ENCODE measurements at places on chromosomes 6 and 20.

- no peak for DNase-seq
- no peak overlapping the region for H3K27ac ChIP-seq
- no peaks in the 10 kb centered on the region for H3K27me3 ChIP-seq
- no peaks in the 10 kb centered on the region for H3K36me3 ChIP-seq
- no peaks in the 10 kb centered on the region for H3K4me1 ChIP-seq
- H3K4me3 ChIP-seq, result no peak overlapping the region
Measured at GRCh38 chr20:54661880-54662465, 186.6 kb downstream of the DOK5 start.

- H3K36me3 ChIP-seq, result no peaks in the 10 kb centered on the region
- peak overlapping the region; percentile 33 for H3K27ac ChIP-seq
- no peak for DNase-seq
- no peaks in the 10 kb centered on the region for H3K27me3 ChIP-seq
Measured at GRCh38 chr20:58405504-58406291, 16.7 kb downstream of the VAPB start.

DNA sequence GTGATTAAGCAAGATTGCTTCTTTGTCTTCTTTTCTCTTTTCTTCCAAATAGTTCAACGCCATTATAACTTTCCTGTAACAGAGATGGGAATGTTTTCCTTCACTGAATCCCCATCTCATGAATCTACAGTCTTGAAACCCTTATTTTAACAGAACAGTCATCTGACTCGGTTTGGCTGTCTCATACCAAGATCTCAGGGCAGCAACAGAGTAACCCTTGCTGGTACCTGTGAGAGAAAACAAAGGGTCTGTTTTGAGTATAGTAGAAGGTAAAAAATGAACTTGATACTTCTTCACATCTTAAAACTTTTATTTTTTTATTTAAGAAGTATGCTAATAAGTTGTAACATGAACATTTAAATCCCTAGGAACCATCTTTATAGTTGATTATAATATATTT, 19.6 kb upstream of the DSE start:
- no peaks in the 10 kb centered on the region for H3K27me3 ChIP-seq
- H3K36me3 ChIP-seq, result no peaks in the 10 kb centered on the region
- H3K27ac ChIP-seq, result no peak overlapping the region
- H3K4me3 ChIP-seq, result no peak overlapping the region
- no peak for DNase-seq

DNA sequence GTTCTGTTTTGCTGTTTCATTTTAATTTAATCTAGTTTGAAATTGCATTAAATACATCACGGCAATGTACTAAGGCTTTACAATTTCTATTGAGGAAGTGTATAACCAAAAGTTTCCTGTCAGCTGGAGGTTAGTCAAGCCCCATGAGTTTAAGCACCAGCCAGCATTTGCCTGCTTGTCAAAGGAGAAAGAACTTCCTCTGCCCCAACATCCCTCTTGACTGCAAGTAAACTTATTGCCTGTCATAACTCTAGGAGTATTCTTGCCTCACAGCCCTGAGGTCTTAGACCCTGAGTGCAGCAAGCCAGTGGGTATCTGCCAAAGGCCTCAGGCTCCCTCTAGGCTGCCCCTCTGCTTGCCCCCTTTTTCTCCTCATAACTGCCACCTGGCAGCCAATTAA, 106.7 kb upstream of the INSM1 start:
- no peak overlapping the region for H3K4me3 ChIP-seq
- no peak for DNase-seq
- H3K4me1 ChIP-seq, result no peaks in the 10 kb centered on the region
- no peaks in the 10 kb centered on the region for H3K36me3 ChIP-seq

GRCh38 chr20:19314621-19315020, 102.2 kb downstream of the SLC24A3 start:
- no peak overlapping the region for H3K27ac ChIP-seq
- H3K36me3 ChIP-seq, result no peaks in the 10 kb centered on the region
- H3K4me1 ChIP-seq, result no peaks in the 10 kb centered on the region
- DNase-seq, result no peak
- no peaks in the 10 kb centered on the region for H3K27me3 ChIP-seq

DNA sequence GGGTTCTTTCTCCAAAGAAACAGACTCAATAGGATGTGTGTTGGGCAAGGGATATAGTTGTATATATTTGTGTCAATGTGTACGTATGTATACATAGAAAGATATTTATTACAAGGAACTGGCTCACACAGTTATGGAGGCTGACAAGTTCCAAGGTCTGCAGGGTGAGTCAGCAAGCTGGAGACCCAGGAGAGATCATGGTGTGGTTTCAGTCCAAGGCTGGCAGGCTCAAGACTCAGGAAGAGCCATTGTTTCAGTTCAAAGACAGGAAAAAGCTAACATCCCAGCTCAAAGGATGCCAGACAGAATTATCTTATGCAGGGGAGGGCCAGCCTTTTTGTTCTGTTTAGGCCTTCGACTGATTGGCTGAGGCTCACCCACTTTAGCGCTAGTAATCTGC, 89.9 kb upstream of the RALGAPA2 start:
- no peak overlapping the region for H3K4me3 ChIP-seq
- no peak overlapping the region for H3K27ac ChIP-seq
- no peaks in the 10 kb centered on the region for H3K36me3 ChIP-seq
- no peaks in the 10 kb centered on the region for H3K4me1 ChIP-seq
- H3K27me3 ChIP-seq, result no peaks in the 10 kb centered on the region

DNA sequence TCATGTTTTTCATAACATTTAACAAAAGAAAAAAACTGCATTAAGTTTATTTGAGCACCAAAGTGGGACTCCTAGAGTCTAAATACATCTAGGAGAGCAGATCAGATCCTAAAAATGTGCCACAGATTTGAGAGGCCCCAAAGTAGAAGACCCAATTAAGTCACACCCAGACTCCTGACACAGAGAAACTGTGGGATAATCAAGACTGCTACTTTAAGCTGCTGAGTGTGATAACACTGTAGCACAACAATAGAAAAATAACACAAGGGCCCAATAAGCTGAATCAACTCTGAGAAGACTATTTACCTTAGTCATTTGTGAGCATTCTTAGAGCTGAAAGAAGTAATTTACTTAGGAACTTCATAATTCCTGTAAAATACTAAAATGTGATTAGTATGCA, 26.0 kb downstream of the TRDN start:
- no peaks in the 10 kb centered on the region for H3K27me3 ChIP-seq
- no peaks in the 10 kb centered on the region for H3K36me3 ChIP-seq
- no peak for DNase-seq
- H3K27ac ChIP-seq, result no peak overlapping the region
- no peak overlapping the region for H3K4me3 ChIP-seq

DNA sequence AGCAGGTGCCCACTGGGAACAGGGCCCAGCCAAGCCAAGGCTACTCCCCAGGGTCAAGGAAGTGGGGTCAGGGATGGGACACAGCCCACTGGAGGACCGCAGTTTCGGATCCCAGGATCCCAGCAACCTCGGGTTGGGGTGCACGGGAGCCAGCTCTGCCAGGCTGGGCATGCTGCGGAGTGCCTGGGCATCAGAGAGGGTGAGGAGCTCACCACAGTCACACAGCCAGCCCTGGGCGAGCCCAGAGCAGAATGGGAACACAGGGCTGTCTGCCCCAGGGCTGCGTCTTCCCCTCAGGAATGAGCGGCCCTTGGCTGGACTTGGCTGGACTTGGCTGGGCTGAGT, 74.3 kb upstream of the SLCO4A1 start:
- no peaks in the 10 kb centered on the region for H3K27me3 ChIP-seq
- H3K36me3 ChIP-seq, result no peaks in the 10 kb centered on the region
- no peak for DNase-seq
- no peaks in the 10 kb centered on the region for H3K4me1 ChIP-seq
- H3K4me3 ChIP-seq, result no peak overlapping the region
- no peak overlapping the region for H3K27ac ChIP-seq

DNA sequence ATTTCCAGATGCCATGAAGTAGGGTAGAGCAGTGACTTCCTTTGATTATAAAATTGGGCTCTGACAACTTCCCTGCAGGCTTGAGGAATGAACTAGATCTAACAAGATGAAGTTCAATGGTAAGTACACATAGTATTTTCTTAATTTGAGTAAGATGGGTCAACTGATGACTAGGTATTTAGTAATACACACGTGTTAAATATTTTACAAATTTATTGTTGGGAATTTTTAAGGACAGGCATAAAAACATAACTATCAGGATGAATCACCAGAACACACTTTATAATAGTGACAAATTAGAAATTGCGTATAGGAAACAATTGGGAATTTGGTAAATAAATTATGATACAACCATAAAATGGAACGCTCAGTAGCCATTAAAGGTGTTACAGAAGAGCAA, 762.4 kb upstream of the SLC35B3 start:
- DNase-seq, result no peak
- H3K36me3 ChIP-seq, result no peaks in the 10 kb centered on the region
- no peak overlapping the region for H3K27ac ChIP-seq
- H3K27me3 ChIP-seq, result no peaks in the 10 kb centered on the region
- H3K4me3 ChIP-seq, result no peak overlapping the region

GRCh38 chr20:63027922-63028389, 21.2 kb upstream of the BHLHE23 start:
- no peak overlapping the region for H3K27ac ChIP-seq
- no peaks in the 10 kb centered on the region for H3K4me1 ChIP-seq
- H3K27me3 ChIP-seq, result no peaks in the 10 kb centered on the region
- DNase-seq, result peak; percentile 37
- H3K4me3 ChIP-seq, result no peak overlapping the region

GRCh38 chr6:119482850-119483285, 133.3 kb upstream of the MAN1A1 start:
- H3K36me3 ChIP-seq, result no peaks in the 10 kb centered on the region
- H3K27ac ChIP-seq, result no peak overlapping the region
- H3K27me3 ChIP-seq, result no peaks in the 10 kb centered on the region

DNA sequence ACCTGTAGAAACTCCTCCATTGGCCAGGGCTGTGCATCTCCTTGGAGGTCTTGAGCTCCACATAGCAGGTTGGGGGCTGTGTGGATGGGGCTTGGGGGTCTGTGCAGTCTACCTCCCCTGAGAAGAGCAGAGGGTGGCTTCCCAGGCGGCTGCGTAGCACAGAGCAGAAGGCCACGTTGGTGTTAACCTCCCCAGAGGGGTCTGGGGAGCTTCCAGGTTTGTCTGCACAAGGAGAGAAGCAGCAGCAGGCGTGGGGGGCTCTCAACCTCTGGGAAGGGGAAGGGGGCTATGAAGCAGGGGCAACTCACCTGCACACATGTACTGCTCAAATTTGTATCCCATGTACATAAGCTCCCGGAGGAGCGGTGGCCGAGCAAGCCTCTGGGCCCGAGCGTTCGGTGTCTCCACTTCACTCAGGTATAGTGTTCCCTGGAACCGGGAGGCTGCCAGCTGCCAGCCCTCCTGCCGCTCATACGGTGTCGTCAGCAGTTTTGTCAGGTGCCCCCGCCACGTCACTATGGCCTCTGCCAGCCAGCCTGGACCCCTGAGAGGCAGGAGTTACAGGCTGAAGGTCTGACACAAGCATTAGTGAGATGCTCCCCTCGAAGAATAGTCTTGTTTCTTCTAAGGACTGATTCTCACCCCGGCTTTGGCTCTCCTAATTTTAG, 1.2 kb downstream of the DXO start:
- peak overlapping the region; percentile 97 for H3K27ac ChIP-seq
- H3K4me1 ChIP-seq, result peaks cover 22% of the 10 kb centered on the region
- peak overlapping the region; percentile 90 for H3K4me3 ChIP-seq
- no peak for DNase-seq
- peaks cover 22% of the 10 kb centered on the region for H3K36me3 ChIP-seq

GRCh38 chr6:105836889-105837288, 249.2 kb upstream of the PRDM1 start:
- H3K4me3 ChIP-seq, result no peak overlapping the region
- no peaks in the 10 kb centered on the region for H3K27me3 ChIP-seq
- DNase-seq, result no peak
- no peak overlapping the region for H3K27ac ChIP-seq
- H3K36me3 ChIP-seq, result no peaks in the 10 kb centered on the region
- H3K4me1 ChIP-seq, result no peaks in the 10 kb centered on the region

DNA sequence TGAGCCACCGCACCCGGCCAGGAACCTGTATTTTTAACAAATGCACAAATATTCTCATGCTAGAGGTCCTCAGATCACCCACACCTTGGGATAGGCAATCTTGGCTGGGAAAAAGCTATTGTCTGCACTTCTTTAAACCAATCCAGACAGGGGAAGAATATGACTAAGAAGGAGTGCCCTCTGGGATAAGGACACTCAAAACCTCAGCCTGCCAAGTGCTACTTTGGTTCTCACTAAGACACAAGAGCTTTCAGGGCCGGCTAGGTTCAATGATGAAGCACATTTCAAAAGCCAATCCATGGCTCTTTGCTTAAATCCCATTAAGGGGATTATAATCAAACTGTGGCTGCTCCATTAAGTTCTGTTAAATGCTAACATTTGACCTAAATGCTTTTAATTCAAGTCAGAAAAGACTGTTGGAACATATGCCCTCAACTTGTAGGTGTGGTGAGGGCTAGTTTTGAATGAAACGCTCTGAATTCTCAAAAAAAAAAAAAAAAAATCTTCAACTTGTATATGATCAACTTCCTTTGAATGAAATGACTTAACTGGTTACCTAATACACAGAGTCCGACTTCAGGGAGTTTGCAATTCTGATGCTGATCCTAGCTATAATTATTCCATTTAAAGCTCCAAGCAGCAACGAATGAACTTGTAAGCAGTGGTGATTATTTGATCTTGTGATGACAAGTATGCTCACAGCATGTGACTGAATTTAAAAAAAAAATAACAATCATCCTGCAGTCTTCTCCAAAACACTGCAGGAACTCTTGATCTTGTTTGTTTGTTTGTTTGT, 56.6 kb downstream of the SLC23A2 start:
- H3K27ac ChIP-seq, result no peak overlapping the region
- H3K27me3 ChIP-seq, result no peaks in the 10 kb centered on the region
- no peak for DNase-seq
- no peaks in the 10 kb centered on the region for H3K36me3 ChIP-seq
- no peak overlapping the region for H3K4me3 ChIP-seq

GRCh38 chr20:35541118-35541782, 628 bp upstream of the ERGIC3 start:
- no peaks in the 10 kb centered on the region for H3K27me3 ChIP-seq
- H3K4me3 ChIP-seq, result peak overlapping the region; percentile 82
- H3K4me1 ChIP-seq, result peaks cover 11% of the 10 kb centered on the region
- no peak for DNase-seq
- peaks cover 17% of the 10 kb centered on the region for H3K36me3 ChIP-seq

GRCh38 chr20:19414600-19414999, 202.2 kb downstream of the SLC24A3 start:
- no peaks in the 10 kb centered on the region for H3K27me3 ChIP-seq
- no peak overlapping the region for H3K27ac ChIP-seq
- no peaks in the 10 kb centered on the region for H3K4me1 ChIP-seq
- H3K36me3 ChIP-seq, result no peaks in the 10 kb centered on the region

DNA sequence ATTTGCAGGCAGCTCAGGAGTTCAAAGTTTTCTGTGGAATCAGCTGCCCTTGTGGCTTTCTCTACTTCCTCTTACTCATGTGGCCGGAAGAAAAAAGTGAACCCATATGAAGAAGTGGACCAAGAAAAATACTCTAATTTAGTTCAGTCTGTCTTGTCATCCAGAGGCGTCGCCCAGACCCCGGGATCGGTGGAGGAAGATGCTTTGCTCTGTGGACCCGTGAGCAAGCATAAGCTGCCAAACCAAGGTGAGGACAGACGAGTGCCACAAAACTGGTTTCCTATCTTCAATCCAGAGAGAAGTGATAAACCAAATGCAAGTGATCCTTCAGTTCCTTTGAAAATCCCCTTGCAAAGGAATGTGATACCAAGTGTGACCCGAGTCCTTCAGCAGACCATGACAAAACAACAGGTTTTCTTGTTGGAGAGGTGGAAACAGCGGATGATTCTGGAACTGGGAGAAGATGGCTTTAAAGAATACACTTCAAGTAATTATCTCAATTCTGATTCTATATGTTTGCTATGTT, 1.1 kb downstream of the MGME1 start:
- H3K36me3 ChIP-seq, result no peaks in the 10 kb centered on the region
- H3K27me3 ChIP-seq, result no peaks in the 10 kb centered on the region
- peak overlapping the region; percentile 96 for H3K27ac ChIP-seq
- peak overlapping the region; percentile 91 for H3K4me3 ChIP-seq
- DNase-seq, result peak; percentile 4
- peaks cover 47% of the 10 kb centered on the region for H3K4me1 ChIP-seq
